Tongue (tissue), 3 donors: ENCODE measurements at places on chromosomes 6 and 20. TPM values are rescaled to one million over a fixed set of nuclear protein-coding genes. Genes with fewer than 3 reads are reported as not detected.
A peak's percentile ranks its signal among the peaks of the same experiment; 100 is the strongest.

DNA sequence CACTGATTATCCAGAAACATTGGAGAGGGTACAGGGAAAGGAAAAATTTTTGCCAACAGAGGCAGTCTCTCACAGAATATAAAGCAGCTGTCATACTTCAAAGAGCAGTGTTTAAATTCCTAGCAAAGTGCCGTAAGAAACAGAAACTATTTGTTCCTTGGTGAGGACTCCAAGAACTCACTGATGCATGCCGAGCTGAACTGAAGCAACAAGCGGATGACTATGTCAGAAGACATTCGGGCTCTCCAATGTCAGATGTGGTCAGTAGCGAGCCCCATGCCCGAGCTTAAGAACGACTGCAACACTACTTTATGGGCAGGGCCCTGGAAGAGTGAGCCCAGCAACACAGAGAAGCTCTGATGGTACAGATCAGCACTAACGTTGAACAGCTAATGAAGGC lies 54.7 kb downstream of the OR2B6 start:
- DNase-seq, result no peak

- DNase-seq, result no peak
These were observed 1.2 kb downstream of the ANGPT4 start for GRCh38 chr20:914727-915498.

DNA sequence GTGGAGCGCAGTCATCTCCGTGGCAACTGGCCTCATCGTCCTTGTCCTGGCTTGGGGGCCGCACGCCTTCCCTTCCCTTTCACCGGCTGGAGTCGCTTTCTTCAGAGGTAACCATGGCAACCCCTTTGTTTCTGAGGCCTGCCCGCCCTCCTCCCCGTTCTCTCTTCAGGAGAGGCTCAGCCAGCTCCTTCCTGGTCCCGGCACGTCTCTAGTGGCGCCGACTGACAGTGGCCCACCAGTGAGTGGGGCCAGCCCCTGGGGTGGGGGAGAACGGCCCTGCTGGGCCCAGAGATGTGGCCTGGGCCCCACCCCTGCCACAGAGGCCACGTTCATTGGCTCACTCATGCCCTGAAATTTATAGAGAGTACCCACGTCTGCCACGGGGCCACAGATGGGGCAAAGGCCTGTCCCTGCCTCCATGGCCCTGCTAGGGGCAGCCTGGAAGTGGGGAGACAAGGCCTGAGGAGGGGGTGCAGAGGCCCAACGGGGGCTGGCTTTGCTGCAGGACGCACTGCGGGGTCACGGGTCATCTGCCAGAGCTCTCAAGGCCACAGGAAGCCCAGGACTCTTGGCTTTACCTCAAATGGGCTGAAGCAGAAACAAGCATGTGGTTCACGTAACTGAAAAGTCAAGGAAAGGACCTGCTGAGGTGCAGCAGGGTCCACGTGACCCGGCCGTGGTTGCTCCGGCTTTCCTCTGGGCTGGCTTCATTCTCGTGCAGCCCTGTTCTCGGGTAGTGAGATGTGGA lies 1.4 kb upstream of the OSBPL2 start:
- DNase-seq, result peak; percentile 36

DNA sequence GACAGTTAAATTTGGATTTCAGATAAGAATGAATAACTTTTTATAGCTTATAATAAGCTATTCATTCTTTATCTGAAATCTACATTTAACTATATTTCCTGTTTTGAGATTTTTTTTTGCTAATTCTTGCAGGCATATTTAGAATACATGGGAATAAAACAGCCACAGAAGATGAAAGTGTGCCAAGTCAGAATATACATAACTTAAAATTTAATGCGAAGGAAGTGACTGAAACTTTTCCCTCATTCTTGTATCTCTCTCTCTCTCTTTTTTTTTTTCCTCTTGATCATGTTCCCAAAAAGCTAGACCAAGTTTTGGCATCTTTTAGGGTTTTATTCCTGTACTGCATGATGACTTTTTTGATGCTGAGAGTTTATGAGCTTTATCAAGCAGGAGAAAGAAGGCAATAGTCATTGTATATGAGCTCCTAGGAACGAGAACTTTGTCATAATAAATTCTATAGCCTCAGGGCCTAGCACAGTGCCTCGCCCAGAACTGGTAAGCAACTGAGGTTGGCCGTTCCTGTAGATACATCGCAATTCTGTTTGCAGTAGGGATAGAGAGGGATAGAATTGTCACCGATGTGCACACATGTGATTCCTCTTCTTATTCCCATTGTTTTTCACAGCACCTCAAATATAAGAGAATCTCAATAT lies 205.2 kb downstream of the MYLK4 start:
- DNase-seq, result no peak

DNA sequence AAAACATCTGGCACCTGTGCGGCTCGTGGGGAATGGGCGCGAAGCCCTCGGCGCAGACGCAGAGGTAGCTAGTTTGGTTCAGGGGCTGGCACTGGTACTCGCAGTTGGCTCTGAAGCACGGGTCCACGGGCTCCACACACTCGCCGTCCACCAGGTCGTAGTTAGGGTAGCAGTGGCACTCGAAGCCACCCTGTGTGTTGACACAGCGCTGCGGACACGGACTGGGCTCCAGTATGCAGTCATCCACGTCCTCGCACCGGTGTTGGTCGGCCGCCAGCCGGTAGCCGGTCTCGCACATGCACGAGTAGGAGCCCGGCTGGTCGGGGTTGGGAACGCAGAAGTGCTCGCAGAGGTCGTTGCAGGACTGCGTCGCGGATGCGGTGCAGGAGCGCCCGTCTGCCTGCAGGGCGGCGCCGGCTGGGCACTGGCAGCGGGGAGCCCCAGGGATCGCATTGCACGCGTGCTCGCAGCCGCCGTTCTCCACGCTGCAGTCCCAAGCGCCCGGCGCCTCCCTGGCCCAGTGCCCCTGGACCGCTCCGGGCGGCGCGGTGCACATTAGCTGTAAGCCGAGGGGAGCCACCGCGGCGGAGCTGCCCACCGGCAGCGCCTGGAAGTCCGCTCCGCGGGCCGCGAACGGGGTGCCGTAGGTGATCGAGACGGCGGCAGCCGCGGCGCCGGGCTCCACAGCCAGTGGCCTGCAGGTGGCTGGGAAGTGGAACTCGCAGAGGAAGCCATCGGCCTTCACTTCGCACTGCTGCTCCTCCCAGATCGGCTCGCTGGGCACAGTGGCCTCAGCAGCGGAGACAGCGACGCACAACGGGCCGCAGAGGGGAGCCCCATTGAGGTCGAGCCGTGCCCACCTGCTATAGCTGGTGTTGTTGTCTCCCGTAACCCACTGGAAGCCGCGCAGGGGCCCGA lies 930 bp downstream of the THBD start:
- DNase-seq, result peak; percentile 56

Gene C6orf15
- total RNA-seq, result 5.0 TPM

Gene CCN6
- total RNA-seq, result not detected
